ENCODE measurements at places on chromosomes 2 and 18.

- DNase-seq = no peak
Observed at GRCh38 chr2:153408710-153409385, 69.7 kb downstream of the RPRM start.

- DNase-seq = peak; percentile 87
Observed at GRCh38 chr2:64609227-64609941, 44.3 kb downstream of the SERTAD2 start.

DNA sequence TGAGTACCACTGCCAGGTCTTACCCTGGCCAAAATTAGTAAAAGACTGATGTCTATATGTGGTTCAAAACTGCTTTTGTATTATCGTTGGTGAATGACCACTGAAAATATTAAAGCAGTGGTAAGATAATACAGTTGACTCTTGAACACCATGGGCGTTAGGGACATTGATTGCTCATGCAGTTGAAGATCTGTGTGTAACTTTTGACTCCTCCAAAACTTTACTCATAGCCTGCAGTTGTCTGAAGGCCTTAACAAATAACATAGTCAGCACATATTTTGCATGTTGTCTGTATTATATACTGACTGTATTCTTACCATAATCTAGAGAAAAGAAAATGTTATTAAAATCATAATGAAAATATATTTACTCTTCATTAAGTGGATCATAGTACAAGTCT lies 5.8 kb upstream of the ANKRD12 start:
- DNase-seq = no peak

GRCh38 chr2:197268786-197269584 lies 41.6 kb downstream of the ANKRD44 start:
- DNase-seq = no peak

GRCh38 chr2:177174486-177174885 lies 38.1 kb upstream of the HNRNPA3 start:
- no peak for DNase-seq

GRCh38 chr2:12819721-12820120 lies 103.0 kb downstream of the TRIB2 start:
- DNase-seq = no peak

DNA sequence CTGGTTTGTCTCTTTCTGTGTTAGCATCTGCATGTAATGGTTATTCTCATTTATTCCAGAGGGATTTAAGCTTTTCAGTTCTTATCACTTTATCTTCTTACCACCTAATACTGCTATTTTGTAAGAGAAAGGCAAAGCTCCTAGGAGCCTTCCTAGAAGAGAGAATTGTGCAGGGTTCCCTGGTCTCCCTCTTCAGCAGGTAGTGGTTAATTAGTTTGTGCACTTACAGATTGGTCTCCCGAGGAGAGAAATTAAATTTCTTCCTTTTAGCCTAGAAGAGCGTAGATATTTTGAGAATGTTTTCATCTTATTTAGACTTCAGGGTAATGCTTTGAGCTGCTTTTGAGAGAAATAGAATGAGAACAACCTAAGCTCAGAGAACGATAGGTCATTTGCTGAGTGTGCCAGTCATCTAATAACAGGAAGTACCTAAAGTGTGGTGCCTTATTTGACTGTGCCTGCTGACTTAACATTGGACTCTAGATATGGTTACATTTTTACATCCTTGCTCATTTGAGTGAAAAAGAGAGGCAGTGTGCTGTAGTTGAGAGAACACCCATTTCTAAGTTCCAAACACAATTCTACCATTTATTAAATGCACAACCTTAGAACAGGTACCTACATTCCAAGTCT lies 651.4 kb downstream of the STK39 start:
- no peak for DNase-seq

DNA sequence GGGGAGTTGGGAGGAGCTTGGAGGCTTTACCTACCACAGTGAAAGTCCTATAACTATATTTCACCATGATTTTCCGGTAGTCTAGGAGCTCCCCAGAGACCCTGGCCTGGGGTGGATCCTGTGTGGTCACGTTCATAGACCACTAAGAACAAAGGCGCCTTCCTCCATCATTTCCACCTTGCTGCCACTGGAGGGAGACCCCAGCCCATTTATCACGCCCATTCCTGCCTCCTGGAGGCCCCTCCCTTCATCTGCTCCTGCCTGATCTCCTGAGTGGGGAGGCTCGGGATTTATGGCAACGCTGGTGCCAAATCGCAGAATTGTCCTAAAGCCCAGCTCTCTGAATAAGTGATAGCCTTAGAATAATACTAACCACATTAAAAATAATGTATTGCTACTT lies 507.6 kb upstream of the SPHKAP start:
- DNase-seq = no peak

Measured in GM12892 (cell line).